ENCODE measurements at places on chromosomes 11 and 22.

DNA sequence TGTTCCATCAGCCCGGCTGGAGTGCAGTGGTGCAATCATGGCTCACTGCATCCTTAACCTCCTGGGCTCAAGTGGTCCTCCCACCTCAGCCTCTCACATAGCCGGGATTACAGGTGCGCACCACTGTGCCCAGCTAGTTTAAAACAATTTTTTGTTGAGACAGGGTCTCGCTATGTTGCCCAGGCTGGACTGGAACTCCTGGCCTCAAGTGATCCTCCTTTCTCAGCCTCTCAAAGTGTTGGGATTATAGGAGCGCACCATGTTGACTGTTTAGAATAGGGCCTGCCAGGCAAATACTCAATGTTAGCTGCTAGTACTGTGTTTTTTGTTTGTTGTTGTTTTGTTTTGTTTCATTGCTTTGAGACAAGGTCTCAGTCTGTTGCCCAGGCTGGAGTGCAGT is 66.4 kb downstream of the ARHGAP8 start:
- no peak for DNase-seq

DNA sequence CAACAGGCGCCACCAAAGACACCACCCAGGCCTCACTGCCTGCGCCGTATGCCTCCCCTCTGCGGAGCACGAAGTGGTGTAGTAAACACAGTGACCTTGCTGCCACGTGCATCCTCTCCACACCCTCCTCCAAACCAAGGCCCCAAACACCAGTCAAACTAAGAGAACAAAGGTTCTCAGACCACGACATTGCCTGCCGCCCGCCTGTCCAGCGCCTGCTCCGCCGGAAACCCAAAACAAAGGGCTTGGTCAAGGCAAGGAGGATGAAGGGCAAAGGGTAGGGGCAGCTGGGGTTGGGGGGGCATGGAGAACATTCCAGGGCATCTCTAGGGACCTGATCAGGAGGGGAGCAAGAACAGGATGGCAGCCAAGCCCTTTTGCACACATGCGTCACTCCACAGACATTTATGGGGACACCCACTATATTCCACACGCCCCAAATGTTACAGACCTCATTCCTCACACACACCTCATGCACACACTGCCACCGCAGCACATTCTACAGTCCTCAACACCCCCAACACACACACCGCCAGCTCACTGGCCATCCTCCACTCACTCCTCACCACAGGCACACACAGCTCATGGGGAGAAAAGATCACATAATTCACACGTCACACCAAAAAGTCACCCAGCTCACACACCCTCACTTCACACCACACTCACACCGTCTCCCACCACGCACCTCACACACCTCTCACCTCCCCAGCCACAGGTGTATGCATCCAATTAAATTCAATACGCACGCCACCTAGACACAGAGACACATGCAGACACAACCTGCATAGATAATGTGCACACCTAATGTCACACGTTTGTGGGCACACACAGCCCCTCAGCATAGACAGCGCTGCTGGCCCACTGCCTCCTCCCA is 34.5 kb downstream of the PDE2A start:
- DNase-seq = no peak

- no peak for DNase-seq
Measured at GRCh38 chr11:69904974-69905535, 85.8 kb upstream of the FGF3 start.

GRCh38 chr11:80702264-80702663 is 1261.4 kb upstream of the TENM4 start:
- DNase-seq = no peak

DNA sequence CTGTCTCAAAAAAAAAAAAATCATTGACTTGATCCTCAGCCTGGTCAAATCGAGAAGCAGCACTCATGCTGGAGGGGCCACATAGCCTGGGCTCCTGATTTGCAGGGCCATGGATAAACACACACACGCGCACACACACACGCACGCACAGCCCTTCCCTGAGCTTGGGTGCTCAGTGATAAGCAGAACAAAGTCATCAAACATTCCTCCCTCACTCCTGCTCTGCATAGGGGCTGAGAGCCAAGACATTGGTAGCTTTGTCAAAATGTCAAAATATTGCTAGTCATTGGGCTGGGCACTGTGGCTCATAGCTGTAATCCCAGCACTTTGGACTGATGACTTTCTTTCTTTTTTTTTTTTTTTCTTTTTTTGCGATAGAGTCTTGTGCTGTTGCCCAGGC is 34.0 kb upstream of the A4GALT start:
- no peak for DNase-seq

DNA sequence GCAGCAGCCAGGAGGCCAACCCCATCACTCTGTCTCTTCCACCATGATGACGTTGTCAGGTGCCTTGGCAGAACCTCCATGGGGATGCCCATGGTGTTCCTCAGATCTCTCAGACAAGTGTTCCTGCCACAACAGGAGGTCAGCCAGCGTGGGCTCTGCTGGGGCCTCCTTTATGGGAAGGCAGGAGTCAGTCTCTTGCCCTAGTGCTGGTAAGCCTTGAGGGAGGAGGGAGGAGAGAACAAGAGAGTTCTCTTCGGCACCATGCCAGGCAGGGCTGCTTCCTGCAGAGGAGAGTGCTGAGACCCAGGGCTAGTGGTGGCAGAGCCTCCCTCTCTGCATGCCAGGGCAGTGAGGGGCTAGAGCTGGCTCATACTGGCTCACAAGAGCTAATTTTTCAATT is 32.5 kb downstream of the GNAZ start:
- no peak for DNase-seq

- no peak for DNase-seq
Measured at GRCh38 chr22:50452649-50453048, 22.2 kb downstream of the SBF1 start.

GRCh38 chr11:133115099-133115498 is 417.2 kb downstream of the OPCML start:
- no peak for DNase-seq

- no peak for DNase-seq
Measured at GRCh38 chr22:17785185-17786184, 11.2 kb upstream of the BID start.
